ENCODE measurements at places on chromosomes 7 and 10.

- peak; percentile 59 for DNase-seq
Measured at GRCh38 chr7:127252778-127253280, at the start of gene GRM8. GRM8 (minus strand) TSS chr7:127252941.

DNA sequence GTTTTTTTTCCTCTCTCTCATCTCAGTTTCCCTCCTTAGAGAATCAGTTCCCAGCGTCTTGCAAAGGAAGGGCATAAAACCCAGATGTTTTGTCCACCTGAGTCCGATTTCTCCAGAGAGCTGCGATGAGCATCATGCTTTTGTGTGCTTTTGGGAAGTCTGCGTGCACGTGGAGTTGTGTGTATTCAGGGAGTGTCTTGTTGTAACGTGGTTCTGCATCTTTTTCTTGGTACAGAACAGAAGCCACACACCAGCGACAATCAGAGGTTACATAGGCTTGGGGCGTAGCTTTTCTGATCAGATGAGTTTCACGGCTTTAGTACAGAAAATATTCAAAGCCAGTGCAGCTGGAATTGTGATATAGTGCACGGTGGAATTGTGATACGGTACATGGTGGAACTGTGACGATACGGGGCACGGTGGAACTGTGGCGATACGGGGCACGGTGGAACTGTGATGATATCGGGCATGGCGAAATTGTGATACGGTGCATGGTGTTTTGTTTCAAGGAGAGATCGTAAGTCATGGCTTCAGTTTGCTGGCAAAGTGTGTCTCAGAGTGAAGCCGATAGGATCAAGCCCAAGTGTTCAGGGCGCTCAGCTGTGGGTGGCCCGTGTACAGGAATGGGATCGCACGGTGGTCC, 32.8 kb downstream of the FOXK1 start:
- no peak for DNase-seq

DNA sequence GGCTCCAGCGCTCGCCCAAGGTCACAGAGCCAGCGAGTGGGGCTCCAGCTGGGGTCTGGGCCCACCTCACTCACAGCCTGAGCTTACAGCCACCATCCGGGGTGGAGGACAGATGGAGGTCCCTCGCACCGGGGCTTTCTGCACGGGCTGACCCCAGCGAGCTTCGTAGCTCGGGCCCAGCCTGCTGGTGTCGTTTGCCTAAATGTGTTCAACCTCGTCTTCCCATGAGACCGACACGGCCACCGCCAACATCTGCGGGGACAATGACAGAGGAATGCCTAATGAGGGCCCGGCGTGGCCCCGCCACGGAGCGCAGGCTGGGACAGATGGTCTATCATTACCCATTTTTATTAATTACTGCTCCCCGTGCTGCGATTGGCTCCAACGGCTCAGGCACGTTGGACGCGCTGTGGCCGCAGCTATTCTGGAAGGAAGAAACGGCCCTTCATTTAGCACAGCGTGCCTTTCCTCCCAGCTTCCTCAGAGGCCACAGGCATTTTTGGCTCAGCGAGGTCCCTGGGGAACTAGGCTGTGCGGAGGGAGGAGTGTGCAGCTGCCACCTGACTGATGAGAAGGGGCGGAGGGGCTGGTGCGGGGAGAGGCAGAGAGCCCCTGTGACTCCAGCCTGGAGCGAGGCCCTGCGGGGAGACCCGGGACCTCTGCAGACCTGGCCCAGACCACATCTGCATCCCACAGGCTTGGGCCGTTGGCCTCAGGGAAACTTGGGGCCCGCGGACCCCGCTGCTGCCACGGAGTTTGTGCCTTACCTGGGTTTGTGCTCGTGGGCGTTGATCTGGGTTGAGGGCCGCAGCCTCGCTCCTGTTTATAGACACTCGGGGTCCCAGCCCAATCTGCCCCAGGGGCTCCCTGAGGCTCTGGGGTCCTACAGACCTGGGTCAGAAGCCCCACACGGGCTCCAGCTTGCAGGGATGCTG, 22.9 kb upstream of the ELFN1 start:
- DNase-seq: peak; percentile 44

- DNase-seq: peak; percentile 72
Measured at GRCh38 chr7:84176716-84177115, 17.9 kb downstream of the SEMA3A start.

- no peak for DNase-seq
Measured at GRCh38 chr7:30366606-30367005, 82.2 kb downstream of the ZNRF2 start.

DNA sequence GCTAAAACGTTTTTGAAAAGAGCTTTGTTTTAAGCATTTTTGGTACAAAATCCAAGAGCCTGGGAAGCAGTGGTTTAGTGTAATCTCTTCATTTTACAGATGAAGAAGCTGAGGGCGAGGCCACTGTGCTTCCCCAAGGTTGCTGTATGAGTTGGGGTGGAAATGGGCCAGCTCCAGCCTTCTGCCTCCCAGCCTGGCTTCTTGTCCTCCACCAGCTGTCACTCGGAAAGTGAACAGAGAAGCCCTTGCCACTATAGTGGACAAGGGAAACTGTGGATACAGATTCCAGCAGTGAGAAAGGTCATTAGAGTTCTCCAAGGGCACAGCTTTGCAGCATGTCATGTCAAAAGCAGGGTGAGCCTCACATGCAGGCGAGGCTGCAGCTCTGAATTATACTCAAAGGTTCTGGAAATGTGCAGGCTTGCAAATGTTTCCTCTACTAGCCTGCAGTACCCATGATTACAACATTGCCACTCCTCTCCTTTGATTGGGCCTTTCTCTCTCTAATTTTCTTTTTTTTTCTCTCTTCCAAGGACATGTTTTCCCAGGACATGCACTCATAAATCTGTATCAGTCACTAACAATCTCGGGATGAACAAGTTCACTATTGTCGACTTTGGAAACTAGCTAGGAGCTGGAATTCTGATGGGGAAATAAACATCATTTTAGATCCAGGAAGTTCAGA, 33.0 kb downstream of the BAMBI start:
- DNase-seq: no peak

GRCh38 chr10:67976292-67977245, 92.1 kb downstream of the SIRT1 start:
- no peak for DNase-seq

GRCh38 chr10:112614586-112614985, 167.6 kb downstream of the VTI1A start:
- no peak for DNase-seq

DNA sequence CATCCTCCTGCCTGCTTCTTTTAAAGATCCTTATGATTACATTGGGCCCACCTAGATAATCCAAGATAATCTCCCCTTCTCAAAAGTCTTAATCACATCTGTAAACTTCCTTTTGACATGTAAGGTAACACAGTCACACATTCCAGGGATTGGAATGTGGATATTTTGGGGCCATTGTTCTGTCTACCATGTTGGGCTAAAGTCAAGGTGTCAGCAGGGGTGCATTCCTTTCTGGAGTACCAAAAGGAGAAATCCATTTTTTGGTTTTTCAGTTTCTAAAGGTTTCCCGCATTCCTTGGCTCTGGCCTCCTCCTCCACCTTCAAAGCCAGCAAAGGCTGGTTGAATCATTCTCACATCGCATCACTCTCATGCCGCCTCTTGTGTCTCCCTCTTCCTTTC, 197.6 kb upstream of the NFE2L3 start:
- DNase-seq: no peak

DNA sequence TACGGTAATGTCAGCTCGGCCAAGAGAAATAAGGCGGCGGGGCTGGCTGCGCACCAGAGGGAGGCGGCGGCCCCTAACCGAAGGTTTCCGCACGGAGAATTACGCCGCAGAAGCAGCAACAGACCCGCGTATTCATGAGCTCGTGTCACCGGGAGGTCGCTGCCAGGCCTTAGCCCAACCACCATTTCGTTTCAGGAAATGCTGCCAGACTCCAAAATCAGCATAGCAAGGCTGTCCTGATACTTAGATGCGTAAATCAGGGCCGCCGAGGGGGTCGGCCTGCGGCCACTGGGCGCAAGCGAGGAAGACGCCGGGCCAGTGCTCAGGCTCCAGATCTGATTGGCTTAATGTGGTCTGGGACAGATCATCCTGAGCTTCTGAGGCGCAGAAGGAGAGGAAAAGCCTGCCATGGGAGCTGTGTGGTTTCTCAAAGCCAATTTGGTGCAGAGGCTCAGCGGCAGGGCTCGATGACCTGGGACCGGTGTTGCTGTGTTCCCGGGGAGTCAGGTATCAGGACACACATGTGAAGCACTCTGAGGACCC, 247.9 kb downstream of the BAMBI start:
- DNase-seq: no peak

GRCh38 chr7:25361863-25362262, 133.6 kb upstream of the NPVF start:
- no peak for DNase-seq

DNA sequence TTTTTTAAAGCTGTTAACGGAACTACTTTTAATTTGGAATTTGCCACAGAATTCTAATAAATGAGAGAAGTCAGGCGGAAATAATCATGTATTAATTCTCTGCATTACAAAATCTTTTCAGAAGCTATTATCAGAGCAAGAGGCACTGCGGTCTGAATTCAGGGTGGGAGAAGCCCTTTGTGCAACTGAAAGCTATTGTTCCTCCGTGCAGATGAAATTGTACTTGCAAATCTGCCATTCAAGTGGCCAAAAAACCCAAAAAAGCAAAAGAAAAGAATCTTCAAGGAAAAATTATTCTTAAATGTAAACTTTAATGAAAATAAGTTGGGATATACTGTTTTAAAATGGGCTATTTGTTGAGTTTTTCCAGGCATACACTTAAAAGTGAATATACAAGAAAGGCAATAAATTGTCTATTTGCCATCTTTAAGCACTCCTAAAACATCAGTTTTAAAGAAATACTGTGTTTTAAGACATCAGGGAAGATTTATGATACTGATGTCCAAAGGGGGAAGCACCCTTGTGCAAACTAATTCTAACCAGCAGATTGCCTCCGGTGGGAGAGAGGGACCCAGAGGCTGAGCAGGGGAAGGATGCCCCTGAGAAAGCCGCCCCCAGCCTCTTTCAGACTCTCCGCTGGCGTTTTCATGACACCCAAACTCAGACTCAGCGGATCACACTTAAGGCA, 351.2 kb downstream of the DNAJB6 start:
- no peak for DNase-seq

DNA sequence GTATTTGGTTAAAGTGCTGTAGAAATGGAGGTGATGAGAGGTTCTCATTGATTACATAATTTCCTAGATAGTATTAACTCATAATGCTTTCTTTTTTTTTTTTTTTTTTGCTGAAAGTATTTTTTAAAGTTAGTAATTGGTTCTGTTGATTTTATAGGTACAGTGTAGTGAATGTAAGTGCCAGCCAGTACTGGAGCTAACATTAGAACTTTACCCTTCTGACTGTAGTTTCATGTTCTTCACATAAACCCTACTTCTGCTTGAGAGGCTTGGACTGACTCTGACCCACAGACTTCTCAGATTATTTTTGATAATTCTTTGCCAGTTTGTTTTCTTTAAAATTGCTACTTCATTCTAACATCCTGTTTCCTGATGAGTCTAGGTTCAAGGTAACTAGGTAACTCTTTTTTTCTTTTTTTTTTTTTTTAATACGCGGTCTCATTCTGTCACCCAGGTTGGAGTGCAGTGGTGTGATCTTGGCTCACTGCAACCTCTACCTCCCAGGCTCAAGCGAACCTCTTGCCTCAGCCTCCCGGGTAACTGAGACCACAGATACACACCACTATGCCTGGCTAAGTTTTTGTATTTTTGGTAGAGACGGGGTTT, 92.2 kb upstream of the OIT3 start:
- no peak for DNase-seq

DNA sequence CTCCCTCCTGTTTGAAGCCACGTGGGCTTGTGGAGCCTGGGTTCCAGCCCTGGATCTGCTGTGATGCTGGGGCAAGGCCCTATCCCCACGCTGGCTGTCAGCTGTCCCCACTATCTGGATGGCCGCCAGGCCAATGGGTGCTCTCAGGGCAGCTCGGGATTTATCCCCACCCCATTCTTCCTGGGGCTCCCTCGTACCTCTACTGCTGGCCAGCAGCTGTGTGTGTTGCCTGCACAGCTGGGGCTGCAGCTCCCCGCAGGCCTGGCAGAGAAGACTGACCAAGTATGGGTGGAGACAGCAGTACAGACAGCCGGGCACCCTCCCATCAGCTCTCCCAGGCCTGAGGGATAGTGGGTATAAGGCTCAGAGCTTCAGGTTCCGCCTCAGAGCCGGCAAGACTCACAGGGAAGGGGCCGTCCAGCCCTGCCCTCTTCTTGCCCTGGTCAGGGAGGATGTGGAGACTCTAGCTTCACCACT, 13.6 kb downstream of the CLIP2 start:
- no peak for DNase-seq

GRCh38 chr10:97919012-97919411, 69.4 kb downstream of the GOLGA7B start:
- DNase-seq: no peak

DNA sequence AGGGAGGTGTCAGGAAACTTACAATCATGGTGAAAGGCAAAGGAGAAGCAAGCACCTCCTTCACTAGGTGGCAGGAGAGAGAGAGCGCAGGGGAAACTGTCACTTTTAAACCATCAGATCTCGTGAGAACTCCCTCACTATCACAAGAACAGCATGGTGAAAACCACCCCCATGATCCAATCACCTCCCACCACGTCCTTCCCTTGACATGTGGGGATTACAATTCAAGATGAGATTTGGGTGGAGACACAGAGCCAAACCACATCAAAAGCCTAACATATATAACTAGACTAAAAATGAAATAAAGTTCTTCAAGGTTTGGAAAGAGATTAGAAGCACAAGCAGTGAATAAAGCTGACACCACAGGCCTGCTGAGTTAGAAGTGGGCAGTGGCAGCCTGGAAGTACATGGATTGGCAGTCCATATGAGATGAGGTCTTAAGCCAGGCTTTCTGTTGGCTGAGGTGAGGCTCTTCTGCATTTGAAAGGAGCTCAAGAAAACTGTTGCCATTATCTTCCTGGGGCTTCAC, 96.4 kb upstream of the MDFIC start:
- DNase-seq: no peak

- DNase-seq: no peak
Measured at GRCh38 chr7:131574741-131575140, 18.3 kb upstream of the PODXL start.

- no peak for DNase-seq
Measured at GRCh38 chr7:107108793-107109371, 59.9 kb upstream of the HBP1 start.

DNA sequence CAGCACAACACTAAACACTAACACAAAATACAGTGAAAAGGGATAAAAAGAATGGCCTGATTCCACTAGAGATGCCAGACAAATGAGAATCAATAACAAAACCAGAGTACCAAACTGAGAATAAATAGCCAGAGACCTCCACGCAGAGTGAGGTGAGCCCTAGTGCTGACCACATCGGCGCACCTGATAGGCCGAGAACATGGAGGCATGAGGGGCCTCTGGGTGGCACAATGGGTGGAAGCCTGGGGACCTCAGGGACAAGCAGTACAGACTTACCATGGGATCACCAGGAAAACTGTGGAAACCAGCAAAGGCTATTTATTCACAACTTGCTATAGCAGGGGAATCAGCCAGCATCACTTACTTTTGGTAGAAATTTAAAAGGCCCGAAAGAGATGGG, 1.8 kb upstream of the CSGALNACT2 start:
- DNase-seq: no peak

DNA sequence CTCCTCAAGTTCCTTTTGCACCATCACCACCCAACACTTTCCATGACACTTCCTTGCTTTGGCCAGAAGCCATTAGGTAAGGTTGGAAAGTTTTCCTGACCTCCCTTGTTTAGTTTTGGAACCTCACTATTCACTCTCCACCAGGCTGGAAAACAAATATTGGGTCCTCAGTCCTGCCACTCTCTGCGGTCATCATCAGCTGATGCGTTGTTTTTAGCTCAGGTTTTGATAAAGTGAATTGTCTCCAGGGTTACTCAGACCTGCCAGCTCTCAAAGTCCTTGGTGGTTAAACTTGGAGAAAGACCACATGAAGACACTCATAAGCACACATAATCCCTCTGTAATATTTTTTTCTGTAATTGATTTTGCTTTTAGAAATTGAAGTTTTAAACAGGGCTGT, 55.5 kb downstream of the CCDC186 start:
- no peak for DNase-seq

Measured in adipocyte (in vitro differentiated cells).